Stimulated activated CD8-positive, alpha-beta memory T cell treated with anti-CD3 and anti-CD28 coated beads, Interleukin-4, amount 100 ng/mL, for 24 hours (primary cell): ENCODE measurements at places on chromosomes 1 and 21.
A peak's percentile ranks its signal among the peaks of the same experiment; 100 is the strongest.

DNA sequence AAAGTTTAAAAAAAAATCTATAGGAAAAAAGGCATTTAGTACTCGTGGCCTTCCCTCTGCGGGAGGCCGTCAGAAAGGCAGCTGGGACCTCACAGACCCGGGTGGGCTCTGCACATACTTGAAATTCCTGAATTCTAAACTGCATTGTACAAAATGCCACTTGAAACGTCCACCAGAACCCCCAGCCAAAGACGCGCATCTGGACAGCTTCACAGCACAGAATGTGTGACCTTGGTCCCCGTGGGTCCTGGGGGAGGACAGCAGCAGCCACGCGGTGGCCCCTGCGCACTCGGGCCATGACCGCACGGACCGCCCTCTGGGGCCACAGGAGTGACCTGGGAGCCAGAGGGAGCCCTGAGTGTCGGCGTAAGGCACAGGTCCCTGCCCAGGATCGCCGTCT lies 20.6 kb upstream of the MRPS14 start:
- DNase-seq = no peak

DNA sequence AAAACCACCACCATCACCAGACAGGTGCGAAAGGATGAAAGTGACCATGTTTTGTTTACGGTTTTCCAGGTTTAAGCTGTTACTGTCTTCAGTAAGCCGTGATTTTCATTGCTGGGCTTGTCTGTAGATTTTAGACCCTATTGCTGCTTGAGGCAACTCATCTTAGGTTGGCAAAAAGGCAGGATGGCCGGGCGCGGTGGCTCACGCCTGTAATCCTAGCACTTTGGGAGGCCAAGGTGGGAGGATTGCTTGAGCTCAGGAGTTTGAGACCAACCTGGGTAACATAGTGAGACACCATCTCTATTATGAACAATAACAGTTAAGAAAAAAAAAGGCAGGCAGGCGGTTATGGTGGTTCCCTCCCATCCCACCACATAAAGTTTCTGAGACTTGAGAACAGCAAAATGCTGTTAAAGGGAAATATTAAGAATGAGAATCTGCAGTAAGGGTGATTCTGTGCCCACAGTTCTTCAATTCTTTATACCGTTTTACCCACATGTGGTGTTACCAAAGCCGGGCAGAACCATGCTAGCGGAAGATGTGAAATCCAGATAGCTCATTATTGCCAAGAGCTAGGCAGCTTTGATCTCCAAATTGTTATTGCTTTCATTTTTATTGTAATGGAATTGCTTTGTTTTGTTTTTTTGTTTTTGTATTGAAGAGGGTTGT lies 34.5 kb upstream of the TDRD10 start:
- DNase-seq = no peak

DNA sequence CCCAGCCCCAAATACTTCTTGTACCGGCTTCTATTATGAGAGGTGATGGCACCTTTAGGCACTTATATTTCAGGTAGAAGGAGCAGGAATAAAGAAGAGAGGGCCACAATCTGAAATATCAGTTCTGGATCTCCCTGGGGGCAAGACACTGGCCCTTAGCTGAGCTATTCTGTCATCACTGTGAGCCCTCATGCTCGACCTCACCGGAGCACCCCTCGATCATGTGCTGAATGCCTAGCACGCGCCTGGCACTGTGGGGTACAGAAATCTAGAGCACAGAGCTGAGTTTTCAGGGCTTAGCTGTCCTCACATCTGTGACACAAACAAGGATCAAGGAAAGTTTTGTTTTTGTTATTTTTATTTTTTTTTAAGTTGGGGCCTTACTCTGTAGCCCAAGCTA lies 7.6 kb upstream of the MX1 start:
- DNase-seq = no peak

- DNase-seq = no peak
These were observed 2.5 kb upstream of the OLFML3 start for GRCh38 chr1:113976609-113977278.

DNA sequence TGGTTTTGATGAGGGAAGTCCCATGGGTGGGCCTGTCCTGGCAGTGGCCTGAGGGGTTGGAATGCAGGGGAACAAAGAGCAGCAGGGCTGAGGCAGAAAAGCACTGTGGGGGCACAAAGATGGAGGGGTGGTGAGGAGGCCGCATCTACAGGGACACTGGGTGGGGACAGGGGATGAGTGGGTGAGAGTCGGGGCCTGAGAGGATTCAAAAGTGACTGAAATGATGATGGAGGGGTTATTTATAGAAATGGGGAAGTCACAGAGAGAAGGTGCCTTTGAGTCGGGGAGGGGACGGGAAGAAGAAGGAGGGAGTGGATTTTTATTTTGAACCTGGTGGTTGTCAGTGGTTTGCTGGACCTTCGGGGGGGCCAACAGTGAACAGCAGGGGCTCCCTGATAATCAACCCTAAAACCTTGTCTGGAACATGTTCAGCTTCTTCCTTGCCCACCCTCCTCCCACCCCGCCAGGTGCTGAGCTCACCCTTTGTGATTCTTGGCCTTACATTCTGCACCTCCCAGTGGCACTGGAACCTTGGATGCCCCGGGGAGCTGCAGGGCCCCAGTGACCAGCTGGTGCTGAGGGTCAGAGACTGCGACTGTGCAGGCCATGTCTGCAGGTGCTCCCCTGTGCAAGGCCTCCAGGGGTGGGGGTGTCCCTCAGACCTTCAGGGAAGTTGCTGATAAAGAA lies 42.9 kb downstream of the IER5 start:
- DNase-seq = no peak

GRCh38 chr1:59126366-59126765 lies 170.5 kb upstream of the FGGY start:
- no peak for DNase-seq

DNA sequence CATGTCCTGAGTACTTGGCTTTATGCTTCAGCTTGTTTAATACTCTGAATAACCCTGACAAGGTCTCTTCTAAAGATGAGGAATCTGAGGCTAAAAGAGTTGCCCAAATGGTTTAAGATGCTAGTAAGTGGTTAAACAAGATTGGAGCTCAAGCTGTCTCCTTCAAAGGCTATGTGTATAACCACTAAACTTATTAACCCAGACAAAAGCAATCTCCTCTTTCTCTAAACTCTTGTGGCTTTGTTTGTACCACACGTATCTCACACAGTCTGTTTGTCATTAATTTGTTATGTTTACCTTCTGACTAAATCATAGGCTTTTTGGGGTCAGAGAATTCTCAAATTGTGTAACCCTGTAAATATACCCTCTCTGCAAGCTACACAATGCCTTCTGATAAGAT lies 89.9 kb downstream of the HMCN1 start:
- no peak for DNase-seq

- no peak for DNase-seq
These were observed 8.5 kb downstream of the ERRFI1 start for GRCh38 chr1:8017495-8018197.

- DNase-seq = no peak
These were observed 12.3 kb upstream of the ALPL start for GRCh38 chr1:21496886-21497285.

DNA sequence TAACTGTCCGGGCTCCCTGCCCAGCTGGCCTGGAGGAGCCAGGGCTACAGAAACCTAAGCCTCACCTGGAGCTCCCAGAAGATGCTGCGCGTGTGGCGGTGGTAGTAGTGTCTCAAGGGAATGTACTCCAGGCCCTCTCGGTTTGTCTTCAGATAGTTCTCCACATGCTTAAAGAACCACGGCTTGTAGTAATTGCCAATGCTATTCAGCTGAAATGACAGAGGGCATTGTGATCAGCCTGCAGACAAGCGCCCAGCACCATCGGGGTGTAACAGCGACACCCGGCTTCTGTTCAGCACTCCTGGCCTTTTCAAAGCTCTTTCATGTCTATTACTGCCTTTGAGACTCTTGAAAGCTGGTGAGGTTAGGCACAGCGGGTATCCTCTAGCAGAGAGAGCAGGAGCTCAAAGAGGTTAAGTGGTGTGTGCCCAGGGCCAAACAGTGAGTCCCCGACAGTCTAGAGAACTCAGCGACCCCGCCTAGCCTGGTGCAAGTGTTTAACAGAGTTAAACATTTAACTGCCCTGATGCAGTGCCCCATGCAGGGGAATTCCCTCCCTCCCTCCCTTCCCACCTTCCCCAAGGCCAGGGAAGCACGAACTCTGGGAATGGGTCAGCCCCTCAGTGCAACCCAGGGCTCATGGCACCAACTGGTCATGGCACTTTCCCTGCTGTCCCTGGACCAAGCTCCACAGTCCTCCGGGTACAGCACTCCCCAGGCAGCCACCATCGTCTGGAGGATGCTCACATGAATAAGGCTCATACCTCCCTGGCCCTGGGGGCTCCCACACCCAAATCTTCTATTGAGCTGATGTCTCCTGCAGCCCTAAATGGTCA lies 21.5 kb downstream of the DHCR24 start:
- DNase-seq = no peak

- DNase-seq = peak; percentile 72
These were observed 1.5 kb upstream of the S100A14 start for GRCh38 chr1:153617663-153618062.

GRCh38 chr1:226355669-226356551 lies 46.9 kb upstream of the LIN9 start:
- DNase-seq = no peak

DNA sequence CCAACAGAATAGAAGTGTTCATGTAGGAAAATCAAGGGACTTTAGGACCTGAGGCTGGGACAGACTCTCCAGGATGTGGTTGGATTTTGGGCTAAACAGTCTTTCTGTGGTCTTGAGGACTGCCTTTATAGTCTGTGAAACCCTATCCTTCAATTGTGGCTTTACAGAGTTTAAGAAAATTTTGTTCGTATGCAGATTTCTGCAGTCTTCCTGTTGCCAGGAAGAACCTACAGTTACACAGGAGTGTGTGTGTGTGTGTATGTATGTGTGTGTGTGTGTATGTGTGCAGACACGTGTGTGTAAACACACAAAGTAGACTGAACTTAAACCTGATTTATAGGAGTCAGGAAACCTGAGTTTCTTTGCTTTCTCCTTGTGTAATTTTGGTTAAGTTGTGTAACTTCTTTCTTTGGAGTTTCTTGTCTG lies 22.8 kb downstream of the NEK7 start:
- DNase-seq = no peak

GRCh38 chr1:73736125-73736524 lies 461.9 kb downstream of the LRRIQ3 start:
- DNase-seq = no peak

- peak; percentile 31 for DNase-seq
These were observed 3.9 kb upstream of the PGLYRP4 start for GRCh38 chr1:153352523-153352922.

DNA sequence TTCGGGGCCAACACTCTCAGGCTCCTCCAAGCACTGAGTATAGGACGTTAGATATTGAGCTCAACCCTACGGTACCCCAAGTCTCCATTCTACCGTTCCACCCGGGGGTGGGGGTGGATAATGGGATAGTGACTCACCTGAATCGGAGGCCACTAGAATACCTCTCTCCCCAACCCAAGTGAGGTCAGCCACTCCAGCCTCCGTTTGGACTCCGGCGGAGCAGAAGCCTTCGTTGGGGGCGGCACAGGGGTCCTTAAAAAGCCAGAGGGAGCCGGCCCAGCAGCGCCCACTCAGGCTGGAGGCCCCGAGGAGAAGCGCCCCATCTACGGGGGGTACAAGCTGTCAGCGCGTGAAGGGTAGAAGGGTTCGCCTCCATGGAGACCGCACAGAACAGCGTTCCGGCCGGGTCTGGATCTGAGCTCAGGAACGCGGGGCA lies 556 bp downstream of the WDR77 start:
- DNase-seq = no peak

DNA sequence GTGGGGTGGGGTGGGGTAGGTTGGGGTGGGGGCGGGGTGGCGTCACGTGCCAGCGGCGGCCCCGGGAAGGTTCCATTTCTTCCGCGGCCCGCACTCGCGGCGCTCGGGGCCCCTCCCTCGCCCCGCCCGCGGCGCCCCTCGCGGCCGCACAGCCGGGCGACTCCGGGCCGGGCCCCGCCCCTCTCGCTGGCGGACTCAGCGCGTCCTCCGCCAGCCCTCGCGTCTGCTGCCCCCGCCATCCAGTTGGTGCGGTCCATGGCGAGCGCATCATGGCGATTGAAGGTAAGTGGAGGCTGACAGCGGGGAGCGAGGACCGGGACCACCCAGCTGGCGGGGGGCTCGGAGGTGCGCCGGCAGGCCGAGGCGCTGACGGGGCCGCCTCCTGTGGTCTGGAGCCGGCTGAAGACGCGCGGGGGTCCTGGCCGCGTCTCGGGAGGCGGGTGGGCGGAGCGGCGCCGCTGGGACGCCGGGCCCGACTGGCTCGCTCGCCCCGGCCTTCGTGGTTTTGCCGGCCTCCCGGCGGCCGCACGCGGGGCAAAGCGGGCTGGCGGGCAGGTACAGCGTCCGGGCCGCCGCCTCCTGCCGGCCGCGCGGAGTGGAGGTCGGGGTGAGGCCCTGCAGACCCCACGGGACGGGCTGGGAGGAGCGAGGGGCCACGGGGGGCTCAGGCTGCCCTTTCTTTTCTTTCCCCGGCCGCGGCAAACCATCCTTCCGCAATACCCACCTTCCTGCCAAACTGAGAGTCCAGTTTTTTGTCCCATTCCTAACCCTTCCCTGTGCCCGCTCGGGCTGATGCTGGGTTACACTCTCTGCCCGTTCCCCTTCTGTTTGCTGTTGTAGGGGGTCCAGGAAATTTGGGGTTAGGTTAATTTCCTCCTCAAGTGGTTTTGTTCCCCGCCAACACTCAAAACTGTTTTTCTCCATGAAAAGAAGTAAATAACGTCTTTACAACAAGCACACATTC lies at the start of gene SYT14:
Gene SYT14, plus strand, starts transcription at position 222 of the 964 bp plus-strand sequence. Its CDS starts 48 bp downstream, at position 270.
- DNase-seq = no peak

- DNase-seq = no peak
These were observed 132.2 kb downstream of the PTGER3 start for GRCh38 chr1:70915258-70916033.

- no peak for DNase-seq
These were observed 68.3 kb upstream of the SPAG17 start for GRCh38 chr1:118253053-118253915.

DNA sequence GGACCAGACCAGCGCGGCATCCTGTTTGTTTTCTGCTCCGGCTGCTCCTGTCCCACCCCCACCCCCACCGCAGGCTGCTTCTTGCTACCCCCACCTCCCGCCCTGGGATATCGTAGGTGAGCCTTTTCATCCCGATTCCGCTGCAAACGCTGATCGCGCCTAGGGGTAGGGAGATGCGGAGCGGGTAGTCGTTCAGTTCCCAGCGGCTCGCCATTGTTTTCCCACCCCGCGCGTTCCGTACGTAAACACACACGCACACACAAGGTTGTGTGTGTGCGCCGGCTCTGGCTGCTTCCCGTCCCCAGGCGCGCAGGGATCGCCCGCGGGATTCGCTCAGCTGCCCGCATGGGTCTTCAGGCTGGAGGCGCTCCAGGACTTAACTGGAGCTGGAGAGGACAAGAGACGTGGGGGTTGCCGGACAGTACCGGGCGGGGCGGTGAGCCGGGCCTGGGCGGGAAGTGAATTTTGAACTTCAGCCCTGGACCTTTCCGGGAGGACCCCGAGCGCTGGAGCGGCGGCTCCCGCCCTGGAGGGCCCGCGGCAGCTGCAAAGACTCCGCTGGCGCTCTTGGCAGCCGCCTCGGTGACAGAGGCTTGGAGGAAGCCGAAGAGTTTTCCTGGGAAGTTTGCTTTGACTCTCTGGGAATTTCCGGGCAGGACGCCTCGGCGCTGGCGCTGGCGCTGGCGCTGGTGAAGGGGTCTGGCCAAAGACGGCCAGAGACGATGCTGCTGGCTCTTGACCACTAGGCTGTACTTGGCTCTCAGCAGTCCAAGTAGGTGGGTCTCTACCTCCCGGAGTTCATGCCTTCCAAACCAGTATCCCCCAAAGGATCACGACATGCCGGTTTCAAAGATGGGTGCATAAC lies 1.6 kb downstream of the SOX13 start:
- no peak for DNase-seq
